ENCODE measurements at places on chromosomes 2 and 18.
A peak's percentile ranks its signal among the peaks of the same experiment; 100 is the strongest.

DNA sequence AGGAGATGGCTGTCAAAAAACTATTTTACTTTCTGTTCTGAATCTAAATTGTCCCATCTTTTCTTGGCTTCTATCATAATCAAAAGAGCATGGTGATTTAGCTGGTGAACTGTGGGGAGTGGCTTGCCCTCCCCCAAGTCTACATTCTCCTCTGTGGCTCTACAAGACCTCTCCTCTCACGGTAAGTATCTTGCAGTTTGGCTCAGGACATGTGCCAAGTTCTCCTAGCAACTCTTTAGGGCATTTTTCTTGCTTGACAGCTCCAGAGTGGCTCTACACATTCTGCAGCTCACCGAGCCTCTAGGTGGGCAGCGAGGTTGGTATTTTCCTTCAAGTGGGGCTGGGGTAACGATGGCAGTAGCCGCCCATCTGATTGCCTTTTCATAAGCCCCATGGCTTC lies 29.1 kb downstream of the SLC4A5 start:
- DNase-seq = no peak

DNA sequence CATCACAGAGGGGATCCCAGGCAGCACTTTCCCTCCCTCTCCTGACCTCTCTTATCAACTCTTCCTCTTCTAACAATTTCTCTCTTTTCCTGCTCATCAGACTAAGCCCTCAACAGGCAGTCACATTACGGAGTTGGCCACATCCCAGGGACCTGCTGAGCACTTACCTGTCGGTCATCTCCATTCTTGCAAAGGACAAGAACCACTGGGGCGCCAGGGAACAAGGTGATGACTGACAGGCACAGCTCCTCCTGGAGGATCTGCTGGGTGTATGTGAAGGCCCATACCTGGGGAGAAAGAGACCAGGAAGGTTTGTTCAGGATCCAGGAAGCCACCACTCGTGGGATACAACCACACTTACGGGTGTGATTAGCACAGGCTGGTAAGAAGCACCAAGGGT lies 104.8 kb upstream of the CAPN13 start:
- DNase-seq = no peak

GRCh38 chr2:160928854-160929301 lies 231.3 kb upstream of the TANK start:
- DNase-seq = no peak

DNA sequence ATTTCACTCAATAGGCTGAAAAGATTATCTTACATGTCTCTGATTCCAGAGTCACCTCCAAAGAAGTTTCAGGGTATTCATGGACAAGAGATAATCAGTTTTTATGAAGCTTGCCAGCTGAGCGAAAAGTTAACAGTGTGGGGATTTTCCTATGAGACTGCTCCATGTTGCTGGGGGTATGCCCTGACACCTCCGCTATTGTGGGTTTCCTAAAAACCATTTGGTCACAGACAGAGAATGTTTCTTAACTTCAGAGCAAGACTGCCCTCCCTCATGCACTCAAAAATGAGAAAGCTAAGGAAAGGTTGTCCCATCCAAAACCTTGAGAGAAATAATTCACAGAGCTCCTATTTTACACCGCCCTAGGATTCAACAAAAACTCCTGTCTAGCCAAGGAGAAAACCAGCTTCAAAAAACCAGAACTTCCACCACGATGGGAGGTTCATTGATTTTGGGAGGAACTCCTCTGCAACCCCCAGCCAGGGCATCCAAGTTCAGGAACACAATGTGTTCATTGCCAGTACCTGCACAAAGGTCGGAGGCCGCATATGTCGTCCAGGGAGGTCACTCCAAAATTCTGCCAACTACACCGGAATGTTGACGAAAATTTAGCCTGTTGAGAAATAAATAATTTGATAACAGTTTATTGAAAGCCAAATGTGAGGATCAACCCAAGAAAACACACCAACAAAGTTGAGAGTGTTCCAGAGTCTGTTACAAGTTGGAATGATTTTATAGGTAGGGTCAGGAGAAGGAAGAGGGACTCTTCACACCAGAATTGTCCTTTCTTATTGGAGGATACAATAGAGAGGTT lies 104.3 kb downstream of the SP100 start:
- DNase-seq = no peak

DNA sequence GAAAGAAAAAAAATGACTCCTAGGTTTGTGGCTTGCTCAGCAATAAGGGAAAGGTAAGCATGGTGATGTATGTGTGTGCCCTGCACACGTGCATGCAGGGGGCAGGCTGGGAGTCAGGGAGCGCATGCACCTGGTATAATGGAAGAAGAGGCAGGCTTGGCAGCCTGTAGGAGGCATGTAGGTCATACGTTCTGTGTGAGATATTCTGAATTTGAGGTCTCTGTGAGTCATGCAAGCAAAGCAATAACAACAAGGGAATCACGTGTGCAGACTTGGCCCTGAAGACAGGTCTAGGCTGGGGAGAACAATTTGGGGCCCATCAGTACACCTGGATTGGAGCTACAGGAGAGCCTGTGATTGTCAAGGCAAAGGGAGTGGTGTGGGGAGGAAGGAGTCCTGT lies 94.5 kb upstream of the TTC39C start:
- DNase-seq = peak; percentile 18

GRCh38 chr2:3726511-3726910 lies 23.1 kb downstream of the DCDC2C start:
- DNase-seq = no peak

DNA sequence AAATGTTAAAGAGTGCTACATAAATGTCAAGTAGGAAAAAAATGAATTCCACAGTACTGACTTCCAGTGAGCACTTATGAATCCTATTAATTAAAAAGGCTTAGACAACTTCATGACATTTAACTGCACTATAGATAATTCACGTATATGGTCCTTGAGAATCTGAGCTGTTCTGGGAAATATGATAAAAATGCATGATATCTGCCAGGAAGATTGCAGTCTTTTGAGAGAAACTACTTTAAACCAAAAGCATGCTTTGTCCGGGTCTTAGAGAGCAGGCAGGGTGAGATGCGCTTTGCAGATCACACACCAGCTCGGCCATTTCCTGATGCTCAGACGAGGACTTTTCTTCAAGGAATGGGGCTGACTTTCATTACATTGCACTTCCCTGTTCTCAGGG lies 42.6 kb downstream of the CMPK2 start:
- no peak for DNase-seq

DNA sequence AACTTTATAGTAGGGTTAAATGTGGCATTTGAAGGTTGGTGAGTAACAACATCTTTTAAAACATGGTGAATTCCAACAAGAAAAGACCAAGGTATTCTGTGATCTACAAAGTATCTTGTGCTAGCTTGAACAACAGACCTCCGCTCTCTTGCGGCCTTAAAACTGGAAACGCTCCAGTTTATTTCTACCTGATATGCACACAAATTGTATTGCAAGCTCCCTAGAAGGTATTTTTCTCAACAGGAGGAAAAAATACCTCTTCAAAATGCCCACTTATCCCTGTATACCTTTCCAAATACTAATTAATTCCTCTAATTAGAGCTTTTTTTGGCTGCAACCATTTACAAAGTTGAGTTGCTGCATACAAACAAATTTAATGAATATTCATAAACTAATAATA lies 69.5 kb downstream of the KCNH7 start:
- no peak for DNase-seq

GRCh38 chr2:174125090-174125489 lies 123.2 kb downstream of the OLA1 start:
- no peak for DNase-seq

GRCh38 chr2:182973441-182974352 lies 64.6 kb downstream of the NCKAP1 start:
- no peak for DNase-seq

DNA sequence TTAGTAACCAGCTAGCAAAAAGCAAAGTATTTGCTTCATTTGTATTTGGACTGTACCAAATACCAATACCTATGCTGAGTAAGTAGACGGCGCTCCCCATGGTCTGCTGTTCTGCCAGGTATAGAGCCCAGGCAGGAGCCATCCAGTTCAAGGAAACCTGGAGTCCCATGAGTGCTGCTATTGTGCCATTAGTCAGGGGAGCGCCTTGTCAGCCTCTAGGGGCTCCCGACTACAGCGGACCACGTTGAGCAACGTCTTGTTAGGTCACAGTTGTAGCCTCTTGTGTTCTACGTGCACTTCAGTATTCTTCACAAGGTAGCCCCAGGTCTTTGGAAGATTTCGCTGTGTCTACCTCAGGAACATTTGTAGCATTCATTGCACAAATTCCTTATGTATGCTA lies 21.6 kb upstream of the SLC9A2 start:
- no peak for DNase-seq

DNA sequence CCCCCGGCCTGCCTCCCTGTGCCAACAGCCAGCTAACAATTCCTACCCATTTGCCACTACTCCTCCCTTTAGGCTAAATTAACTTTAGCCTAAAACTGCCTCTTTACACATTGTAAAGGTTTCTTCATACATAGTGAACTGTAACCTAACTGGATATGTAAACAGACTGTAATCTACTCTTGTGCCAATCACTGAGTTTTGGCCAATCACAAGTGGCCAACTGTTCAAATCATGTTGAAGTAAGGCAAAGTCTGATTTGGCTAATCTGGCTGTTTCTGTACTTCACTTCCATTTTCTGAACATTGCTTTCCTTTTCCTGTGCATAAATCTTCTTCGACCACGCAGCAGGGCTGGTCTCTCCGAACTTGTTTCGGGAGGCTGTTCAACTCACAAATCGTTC lies 103.6 kb upstream of the LYPD6 start:
- no peak for DNase-seq

- DNase-seq = no peak
These were observed 119.0 kb upstream of the ZBTB14 start for GRCh38 chr18:5414546-5414945.

DNA sequence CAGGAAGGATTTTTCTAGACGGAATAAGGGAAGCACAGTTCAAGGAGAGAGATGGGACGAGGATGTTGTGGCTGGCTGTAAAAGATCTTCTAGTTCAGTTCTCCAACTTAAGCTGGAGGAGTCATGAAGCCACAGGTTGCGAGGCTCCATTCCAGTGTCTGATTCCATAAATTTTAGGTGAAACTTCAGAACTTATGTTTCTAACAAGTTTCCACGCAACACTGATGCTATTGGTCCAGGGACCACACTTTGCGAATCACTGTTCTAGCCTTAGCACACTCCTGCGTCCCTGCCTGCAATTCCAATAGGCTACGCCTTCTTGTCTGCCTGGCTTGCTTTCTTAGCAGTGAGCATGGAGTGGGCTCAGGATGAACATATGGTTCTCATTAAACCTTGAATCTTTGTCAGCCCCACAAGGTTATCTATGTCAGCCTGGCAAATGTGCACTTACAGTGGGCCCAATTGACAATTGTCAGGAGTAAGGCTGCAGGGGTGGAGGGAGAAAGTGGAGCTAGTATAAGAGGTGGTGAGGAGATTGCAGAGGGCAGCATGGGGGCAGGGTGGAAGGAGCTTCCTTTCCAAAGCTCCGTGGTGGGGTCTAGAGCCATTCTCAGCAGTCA lies 438.1 kb upstream of the ST6GAL2 start:
- no peak for DNase-seq

GRCh38 chr18:77057006-77057395 lies 75.6 kb downstream of the MBP start:
- DNase-seq = no peak

GRCh38 chr2:200445284-200445683 lies 64.6 kb downstream of the KCTD18 start:
- DNase-seq = no peak
